ENCODE measurements at places on chromosomes 1 and 21.

- peak; percentile 64 for DNase-seq
These were observed 6.2 kb downstream of the FAM131C start for GRCh38 chr1:16067127-16067768.

GRCh38 chr1:154759196-154759595 lies 110.9 kb downstream of the KCNN3 start:
- no peak for DNase-seq

DNA sequence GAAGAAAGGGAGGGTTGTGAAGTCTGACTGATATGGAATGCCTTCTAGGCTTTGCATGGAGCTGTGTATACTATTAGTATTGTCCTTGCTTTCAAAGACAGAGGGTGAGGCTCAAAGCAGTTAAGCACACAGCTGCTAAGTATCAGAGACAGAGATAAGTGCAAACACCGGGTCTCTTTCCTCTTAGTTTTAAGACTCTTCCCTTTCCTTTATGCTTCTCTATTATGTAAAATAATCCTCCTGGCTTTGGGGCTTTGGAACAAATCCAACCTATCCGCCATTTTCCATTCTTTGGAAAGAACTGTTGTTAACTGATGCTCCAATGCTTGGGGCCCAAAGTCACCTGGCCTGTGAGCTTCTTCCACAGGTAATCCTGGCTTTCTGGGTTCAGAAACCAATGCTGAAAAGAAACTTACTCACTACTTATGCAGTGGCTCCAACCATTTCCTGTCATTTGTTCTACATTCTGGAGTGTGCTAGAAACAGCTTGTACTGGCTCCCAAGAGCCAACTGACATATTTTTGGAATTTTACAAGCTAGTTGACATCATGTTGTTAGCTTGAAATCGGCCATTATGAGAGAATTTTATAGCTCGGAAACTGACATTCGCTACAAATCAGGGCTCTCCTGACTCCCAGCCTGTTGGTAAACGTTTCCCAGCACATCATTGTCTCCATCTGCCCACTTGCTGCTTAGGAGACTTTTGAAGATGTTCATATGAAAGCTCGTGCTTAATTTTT lies 67.5 kb downstream of the DNTTIP2 start:
- no peak for DNase-seq

- no peak for DNase-seq
These were observed 43.7 kb upstream of the PSEN2 start for GRCh38 chr1:226826479-226827261.

DNA sequence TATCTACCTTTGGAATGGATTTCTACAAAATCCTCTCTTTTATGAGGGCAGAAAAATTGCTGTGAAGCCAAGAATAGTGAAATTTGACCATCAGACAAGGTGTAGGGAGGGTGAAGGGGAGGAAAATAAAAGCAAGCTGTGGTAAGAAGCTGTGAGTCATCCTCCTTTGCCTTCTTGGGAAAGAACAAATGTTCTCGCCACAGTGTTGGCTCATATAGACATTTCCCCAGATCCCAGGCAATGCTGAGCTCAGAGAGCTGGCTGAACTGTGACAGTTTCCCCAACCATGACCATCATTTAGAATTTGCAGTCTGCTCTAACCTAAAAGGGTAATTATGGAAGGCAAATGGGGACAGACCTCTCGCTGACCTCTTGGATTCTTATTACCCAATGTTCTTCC lies 235.4 kb downstream of the PBX1 start:
- DNase-seq = no peak

- no peak for DNase-seq
These were observed 328.2 kb upstream of the CHRM3 start for GRCh38 chr1:239058190-239058589.

- no peak for DNase-seq
These were observed 3.4 kb downstream of the MAP3K7CL start for GRCh38 chr21:29133796-29134195.

GRCh38 chr21:27515676-27516075 lies 548.8 kb upstream of the ADAMTS5 start:
- DNase-seq = no peak

GRCh38 chr1:45230537-45230936 lies 24.1 kb upstream of the ZSWIM5 start:
- DNase-seq = no peak

GRCh38 chr1:2930913-2931723 lies 90.1 kb upstream of the ACTRT2 start:
- no peak for DNase-seq

DNA sequence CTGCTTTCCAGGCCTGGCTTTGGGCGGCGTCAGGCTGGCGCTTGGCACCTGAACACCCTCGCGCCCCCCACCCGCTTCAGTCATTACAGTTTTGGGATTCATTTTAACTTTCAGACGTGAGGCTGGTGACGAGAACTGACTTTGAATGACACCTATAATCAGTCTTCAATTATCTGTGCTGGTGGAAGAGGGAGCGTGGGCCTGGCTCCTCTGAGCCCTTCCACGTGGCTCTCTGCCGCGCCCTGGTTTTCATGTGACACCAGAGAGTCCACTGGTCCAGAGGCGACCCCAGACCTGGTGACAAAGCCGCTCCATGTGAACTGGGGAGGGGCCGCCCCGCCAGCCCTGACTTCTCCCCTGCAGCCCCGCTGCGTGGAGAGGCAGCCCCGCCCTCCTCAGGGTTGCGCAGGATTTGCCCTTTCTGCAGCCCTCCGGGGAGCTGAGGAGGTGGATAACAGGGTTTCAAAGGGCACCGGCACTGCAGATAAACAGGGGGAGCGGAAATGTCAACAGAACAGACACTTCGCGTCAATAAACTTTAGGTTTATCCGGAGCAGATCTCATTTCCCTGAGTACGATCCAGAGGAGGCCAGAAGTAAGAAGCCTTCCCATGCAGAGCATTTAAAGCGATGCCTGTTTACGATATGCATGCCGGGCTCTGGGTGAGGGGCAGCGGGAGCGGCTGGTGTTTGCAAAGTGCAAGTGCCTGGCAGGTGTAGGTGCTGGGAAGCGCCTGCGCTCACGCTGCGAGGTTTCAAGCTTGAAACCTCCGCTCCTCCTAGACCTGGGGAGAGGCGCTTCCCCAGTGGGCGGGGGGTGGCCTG lies 56.4 kb downstream of the AJAP1 start:
- DNase-seq = peak; percentile 36

DNA sequence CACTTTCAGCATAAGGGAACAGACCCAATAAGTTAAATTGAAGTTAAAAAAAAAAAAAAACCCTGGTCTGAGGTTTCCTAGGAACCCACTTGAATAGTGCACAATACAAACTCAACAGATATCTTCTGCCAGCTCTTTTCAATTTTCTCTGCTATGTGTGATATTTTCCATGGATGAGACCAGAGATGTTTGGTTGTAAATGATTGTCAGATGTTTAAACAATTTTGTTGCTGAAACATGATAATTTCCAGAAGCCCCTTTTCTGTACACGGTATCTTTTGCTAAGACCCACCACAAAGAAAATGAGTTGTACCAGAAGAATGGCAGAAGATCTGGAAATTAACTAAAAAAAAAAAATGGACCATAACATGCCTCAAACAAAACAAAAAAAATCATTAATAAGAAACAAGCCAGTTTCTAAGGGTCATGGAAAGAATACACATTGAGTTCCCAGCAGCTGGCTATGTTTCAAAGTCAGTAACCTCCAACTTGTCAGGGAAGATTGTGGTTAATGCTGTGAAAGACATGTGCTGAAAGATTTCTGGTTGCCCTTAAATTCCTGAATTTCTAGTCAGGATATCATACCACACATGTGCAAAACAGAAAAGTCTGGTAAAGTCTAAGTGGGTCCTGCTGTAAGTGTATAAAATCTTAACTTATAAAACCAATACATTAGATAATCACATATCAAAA lies 35.6 kb upstream of the MGST3 start:
- no peak for DNase-seq

DNA sequence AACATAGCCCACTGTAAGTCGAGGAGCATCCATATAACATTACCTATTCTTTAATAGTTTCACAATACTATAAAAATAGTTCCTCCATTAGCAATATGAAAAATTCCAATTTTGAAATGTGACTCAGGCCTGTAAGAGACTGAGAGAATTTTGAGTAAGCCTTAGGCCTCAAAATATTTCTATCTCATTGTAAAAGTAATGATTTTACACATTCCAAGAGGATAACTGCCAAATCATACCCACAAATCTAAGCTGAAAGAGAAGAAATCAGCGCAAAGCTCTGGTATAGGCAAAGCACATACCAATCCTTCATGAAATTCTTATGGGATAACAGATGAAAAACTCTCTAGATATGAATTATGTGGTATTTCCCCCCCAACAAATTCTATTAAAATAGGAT lies 144.1 kb downstream of the CDC42BPA start:
- DNase-seq = no peak

- DNase-seq = no peak
These were observed 23.4 kb upstream of the TDRD10 start for GRCh38 chr1:154478639-154479038.

DNA sequence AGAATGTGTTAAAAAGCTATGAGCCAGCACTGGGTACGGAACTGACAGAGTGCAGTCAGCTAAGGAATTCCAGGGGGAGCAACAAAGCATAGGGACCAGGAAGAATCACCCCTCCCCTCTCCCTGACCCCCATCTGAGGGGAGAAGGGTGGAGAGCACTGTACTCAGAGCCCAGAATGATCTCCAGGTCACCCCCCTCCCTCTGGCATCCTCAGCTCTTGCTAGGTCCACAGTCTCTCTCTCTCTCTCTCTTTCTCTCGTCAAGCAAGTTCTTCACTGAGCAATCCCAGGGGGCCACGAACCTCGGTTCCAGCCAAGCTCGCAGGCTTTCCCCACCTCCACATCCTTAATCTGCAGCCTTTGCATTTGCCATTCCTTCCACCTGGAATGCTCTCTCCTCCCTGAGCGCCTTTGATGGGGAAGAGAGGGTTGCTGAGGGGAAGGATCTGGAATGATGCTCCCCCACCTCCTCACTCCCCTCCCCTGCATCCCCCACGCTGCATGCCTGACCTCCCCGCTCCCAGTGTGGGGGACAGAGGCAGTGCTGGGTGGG lies 6.7 kb upstream of the WASF2 start:
- no peak for DNase-seq

GRCh38 chr1:92784021-92784638 lies 778 bp downstream of the EVI5 start:
- no peak for DNase-seq

- no peak for DNase-seq
These were observed 17.1 kb downstream of the ABCG1 start for GRCh38 chr21:42236014-42236413.

- peak; percentile 51 for DNase-seq
These were observed 4.7 kb upstream of the ZNF496 start for GRCh38 chr1:247336390-247336789.

DNA sequence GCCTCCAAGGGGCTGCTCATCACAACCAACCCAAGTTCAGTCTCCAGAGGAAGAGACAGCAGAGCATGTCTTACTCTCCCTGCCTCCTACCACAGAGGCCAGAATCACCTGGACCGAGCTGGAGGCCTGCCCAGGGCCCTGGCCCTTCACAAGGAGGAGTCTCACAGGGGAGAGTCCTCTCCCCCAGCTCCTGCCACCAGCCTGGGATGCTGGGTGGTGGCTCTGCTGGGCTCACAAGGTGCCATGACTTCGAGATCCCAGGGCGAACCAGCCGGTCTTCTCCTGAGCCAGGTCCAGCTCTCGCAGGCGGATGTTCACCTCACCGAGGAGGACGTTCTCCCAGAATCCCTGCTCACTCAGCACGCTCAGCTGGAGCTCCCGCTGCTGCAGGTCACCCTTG lies 13.0 kb upstream of the PPP1R15B start:
- DNase-seq = no peak

- DNase-seq = no peak
These were observed 104.9 kb downstream of the BCAR3 start for GRCh38 chr1:93576746-93577145.

GRCh38 chr1:119674835-119675289 lies 26.8 kb upstream of the ZNF697 start:
- DNase-seq = peak; percentile 73

GRCh38 chr1:200802865-200803512 lies 64.3 kb downstream of the CAMSAP2 start:
- peak; percentile 67 for DNase-seq

DNA sequence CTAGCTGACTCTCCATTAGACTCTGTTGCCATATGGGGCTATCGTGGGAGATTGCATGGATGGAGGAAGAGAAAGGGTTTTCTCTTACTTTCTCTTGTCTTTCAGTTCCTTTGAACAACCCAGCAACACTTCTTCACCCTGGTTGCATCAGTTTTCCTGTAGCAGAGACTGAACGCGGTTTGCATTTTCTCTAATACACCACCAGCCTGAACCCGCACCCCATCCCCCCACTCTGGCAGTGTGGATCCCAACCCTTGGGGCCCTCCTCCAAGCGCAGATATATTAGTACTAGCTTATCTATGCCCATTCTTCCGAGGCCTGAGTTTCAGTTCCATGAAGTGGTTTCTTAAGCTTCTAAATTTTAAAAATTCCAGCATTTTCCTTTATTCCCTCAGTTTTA lies 12.6 kb downstream of the DR1 start:
- DNase-seq = no peak

GRCh38 chr1:58833166-58833565 lies 49.3 kb upstream of the JUN start:
- DNase-seq = no peak

DNA sequence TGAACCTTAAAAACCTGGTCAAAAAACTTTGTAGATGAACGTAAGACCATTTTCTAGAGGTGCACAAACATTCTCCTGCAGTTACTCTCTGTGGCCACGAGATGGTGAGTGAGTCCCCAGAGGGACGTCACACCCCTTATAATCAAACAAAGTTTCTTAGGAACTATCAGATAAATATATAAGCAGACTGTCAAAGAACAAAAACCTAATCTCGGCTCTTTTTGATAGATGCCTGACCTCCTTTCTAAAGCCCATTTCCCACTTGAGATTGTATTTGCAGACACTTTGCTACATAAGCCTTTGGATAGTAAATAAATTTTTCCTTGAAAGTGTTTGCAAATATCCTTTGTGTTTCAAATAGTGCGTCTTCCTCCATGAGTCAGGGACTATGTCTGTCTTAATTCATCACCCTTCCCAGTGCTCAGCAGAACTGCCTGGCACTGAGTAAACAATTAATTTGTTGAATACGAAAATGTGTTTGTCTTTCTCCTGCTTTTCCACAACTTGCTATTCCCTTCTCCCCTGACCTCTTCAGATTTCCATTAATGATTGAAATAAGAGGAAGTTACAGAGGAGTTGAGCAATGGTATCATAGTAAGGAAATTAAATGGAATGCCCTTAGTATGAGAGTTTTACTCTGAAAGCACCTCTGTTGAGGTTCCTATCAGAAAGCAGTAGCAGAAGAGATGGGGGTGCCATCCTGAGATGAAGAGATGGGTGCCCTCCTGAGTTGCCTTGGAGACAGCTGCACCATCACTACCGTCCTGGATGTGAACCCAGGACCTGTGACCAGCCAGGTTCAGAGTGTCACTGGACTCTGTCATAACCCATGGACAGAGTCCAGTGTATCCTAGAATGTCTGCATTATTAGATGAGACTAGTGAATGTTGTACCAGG lies 57.8 kb upstream of the RAVER2 start:
- no peak for DNase-seq

- DNase-seq = no peak
These were observed 178.1 kb downstream of the AK5 start for GRCh38 chr1:77459881-77460280.

- DNase-seq = no peak
These were observed 53.7 kb upstream of the ZNF326 start for GRCh38 chr1:89941110-89941766.

All from NCI-H510A (cell line).